ENCODE measurements at places on chromosomes 1 and 21.

DNA sequence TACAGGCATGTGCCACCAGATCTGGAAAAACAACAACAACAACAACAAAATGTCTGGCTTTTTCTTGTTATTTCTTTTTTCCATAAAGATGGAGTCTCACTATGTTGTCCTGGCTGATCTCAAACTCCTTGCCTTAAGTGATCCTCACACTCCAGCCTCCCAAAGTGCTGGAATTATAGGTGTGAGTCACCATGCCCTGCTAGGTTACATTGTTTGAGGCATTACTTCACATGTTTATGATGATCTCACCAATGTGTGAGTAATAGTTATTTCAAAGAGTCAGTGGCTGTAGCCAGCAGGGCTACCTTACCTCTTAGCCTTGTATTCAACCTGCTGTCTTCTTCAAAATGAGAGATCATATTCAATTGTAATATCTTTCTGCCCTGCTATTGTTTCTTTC lies 445.7 kb downstream of the AMY1C start:
- DNase-seq = no peak

DNA sequence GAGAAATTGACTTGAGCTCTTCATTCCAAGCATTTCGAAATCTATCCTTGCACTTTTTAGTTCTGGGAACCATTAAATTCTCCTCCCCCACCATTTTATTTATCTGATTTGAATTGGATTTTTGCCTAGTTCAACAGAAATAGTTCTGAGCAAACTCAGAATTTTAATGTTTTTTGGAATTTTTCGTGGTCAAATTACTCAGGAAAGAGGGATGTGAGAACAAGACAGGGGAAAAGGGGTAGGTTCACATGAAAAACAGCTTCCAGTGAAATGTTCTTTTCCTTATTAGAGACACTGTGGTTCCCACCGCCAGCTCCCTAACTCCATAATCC lies 5.7 kb upstream of the ZNF697 start:
- no peak for DNase-seq

DNA sequence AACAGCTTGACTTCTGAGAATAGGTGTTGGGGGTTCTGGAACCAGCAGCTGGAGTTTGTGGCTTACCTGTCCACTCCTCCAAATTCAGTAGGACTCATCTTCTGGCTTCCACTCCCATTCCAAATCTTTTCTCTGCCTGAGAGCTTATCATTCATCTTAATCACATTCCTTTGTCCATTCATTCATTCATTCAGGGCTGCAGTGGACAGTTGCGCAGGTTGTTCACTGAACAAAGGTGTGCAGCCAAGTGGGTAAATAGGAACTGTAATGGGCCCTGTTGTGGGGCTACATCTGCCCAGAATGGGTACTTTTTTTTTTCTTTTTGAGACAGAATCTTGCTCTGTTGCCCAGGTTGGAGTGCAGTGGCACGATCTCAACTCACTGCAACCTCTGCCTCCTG lies 3.4 kb upstream of the HSPG2 start:
- DNase-seq = no peak

- DNase-seq = no peak
Measured at GRCh38 chr1:161730050-161730564, 8.8 kb downstream of the FCRLB start.

GRCh38 chr1:174875306-174875705 lies 124.4 kb upstream of the CACYBP start:
- DNase-seq = peak; percentile 11

- DNase-seq = no peak
Measured at GRCh38 chr1:83676106-83676505, 322.8 kb downstream of the TTLL7 start.

GRCh38 chr1:151106894-151107293 lies 36.3 kb downstream of the GABPB2 start:
- no peak for DNase-seq

DNA sequence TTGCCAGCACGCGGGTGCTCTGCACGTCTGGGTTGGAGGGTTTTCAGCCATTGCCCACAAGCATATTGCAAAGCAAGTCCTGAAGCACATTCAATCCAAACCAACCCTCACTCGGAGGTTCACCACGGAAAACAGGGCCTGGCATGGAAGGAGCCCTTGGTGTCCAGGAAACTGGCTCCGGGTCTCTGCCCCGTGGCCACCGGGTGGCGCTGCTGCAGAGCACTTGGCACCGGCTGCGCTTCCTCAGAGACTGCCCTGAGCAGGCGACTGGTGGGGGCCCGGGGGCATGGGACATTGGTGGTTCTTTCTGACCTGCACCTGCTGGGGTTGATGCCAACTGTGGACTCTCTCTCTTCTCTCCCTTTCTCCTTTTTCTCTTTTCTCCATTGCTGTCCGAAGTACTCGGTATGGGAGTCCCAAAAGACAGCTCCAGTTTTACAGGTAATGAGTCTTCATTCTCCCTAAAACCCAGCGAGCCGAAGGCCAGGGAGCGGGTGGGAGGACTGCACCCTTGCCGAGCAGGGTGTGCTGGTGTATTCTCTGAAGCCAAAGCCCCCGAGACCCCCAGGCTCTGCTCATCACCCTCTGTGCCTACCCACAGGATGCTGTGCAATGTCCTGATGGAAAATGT lies 4.1 kb upstream of the KCNAB2 start:
- no peak for DNase-seq

DNA sequence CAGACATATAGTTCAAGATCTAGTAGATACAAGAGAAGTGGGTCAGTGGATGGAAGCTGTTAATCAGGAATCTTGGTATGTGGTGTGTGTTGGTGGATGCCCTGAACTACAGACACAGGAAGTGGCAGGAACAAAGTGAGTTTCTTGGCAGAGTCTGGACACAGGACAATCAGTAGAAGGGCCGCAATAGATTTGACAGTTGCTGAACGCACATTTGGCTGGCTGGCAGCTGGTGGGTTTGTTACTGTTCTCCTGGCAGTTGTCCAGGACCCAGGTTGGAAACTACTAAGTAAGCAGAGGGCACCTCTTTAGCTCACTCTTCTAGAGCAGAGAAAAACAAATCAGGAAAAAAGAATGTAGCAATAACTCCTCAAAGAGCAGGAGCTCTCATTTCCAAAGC lies 13.2 kb downstream of the KRTAP26-1 start:
- DNase-seq = no peak

- no peak for DNase-seq
Measured at GRCh38 chr1:246599315-246599714, 33.1 kb downstream of the CNST start.

GRCh38 chr21:44914176-44914874 lies 6.4 kb downstream of the ITGB2 start:
- DNase-seq = peak; percentile 60

DNA sequence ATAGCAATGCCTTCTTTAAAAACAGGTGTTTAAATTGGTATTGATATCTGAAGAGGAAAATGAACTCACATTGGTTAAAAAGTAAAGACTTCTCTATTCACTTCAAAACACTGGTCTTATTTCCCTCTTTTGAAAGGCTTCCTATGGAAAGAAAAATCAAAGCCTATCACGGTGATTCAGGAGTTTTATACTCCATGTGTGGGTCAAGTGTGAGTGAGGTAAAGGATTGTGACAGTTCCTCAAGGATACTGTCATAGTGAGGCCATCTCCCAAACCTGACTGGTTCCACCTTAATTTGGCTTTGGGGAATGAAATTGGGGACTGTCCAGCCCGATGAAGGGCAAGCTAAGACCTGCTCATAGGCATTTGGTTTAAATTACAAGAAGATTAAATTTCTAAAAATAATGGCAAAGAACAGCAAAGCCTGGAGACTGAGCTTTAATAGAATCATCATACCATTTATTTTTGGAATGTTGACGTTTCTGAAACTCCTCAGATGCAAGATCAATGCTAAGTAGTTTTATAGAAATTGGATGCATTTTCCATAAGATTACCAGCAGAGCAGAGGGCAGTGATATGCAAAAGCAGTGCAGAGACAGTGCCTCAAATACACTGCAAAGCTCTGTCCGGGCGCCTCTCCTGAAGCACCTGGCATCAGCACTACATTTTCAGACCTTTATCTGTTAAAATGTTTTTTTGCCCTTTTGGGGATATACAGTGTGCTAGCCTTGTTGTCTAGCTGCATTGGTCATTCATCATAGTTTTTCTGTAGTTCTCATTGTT lies 302.1 kb upstream of the SGIP1 start:
- DNase-seq = no peak

DNA sequence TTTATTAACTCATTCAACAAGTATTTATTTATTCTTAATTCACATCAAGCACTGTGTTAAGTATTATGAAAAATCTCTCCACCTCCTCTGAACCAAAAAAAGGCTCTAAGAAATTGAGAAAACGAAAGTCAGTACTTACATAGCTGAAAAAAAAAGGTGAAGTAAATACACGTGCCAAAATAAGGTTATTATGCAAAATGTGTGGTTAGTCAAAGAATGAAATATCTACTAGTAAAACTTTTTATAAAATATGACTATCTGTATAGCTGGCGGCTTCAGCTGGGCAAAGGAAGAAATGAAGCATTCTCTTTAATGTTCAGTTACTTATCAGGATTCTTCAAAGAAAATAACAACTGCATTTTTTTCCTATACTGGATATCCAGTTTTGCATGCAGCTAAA lies 35.5 kb upstream of the ASPM start:
- DNase-seq = peak; percentile 19

DNA sequence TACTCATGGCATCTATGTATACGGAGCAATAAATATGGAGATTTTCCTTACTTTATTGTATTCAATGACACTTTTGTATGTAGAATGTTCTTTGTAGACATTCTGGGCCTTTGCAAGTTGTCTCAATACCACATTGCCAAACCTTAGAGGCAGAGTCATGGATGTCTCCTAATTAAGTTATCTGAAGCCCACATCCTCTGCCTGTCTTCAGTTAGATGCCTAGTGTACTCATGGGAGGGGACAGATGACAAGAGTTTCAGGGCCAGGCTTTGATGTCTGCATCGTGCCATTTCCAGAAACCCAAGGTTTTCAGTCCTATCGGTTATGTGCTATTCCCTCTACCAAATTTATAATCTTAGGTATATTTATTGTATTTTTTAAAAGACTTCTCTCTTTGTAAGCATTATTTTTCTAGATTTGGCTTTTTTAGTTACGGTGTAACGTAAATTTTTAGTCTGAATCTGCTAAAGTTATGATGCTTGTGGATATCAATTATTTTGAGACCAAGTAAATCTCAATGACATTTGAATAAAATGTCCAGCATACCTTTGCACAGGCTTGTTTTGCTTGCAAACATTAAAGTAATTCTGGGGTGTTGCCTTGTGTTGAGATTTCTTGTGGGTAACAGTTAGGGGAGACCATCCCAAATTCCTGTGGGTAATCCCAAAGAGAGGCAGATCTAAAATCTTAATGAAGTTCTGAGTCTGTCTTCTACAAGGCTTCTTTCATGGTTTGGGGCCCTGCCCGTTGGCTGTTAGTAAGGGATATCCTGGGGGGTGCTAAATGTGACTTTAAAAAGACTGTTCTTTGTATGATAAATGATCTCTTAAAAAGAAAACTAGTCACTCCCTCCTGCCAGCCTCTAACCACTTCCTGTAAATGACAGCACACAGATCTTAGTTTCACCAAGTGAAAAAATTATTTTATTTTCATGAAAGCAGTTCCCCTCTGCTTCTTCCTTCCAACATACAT lies 8.0 kb upstream of the MACF1 start:
- DNase-seq = peak; percentile 61

DNA sequence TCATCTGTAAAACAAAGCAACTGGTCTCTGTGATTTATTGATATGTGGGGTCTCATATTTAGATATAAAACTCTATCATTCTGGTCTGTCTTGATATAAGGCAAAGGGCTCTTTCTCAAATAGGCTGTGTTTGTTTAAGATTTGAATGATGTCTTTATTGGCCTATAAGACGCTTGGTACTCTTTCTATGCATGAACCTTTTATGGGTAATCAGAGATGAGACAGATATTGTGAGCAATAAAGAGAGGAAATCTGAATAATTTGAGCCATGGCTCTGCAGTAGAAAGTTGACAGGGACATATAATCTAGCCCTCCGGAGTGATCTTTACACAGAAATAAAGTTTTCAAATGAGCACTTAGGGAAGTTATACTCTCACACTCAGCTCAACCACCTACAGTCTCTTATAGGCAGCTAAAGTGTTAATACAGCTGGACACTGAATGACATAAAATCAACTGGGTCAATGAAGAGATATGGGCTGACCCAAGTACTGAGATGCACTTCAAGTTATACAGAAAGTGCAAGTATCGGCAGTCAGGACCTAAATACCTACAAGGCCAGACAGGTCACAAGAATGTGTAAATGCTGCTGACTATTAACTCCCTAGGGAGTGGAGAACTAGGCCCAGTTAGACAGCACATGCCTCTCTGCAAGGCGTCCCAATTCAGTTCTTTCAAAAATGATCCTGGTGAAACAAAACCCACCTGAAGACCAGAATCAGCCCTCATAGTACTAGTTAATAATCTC lies 111.0 kb downstream of the PTPN14 start:
- DNase-seq = no peak

DNA sequence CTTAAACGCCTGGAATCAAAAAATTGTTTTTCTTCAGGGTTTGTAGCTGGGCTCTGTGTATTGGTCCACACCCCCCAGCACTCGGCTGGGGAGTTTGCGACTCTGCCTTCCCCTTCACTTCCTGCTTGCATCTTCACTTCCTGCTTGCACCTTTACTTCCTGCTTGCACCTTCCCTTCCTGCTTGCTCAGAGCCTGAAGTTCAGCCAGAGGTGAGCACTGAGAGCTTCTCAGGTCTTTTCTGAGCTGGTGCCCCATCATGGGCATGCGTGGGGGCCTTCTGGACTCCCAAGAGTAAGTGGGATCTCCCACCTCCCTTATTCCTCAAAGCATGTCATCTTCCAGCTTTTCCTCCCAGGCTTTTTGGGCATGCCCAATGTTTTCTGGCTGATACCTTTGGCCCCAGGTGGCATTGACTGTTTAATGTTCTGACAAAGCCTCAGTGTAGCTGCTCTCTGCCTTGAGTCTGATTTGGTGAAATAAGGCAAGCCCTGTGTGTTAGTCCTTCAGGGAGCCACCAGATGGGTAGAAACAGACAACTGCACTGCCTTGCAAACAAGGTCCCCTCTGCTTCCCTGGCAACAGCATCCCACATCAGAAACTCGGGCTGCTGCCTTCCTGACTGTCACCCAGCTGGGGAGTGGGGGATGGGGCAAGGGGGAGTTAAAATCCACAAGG lies 3.5 kb downstream of the KRTAP10-2 start:
- DNase-seq = no peak

GRCh38 chr1:42936309-42937078 lies 22.2 kb downstream of the SLC2A1 start:
- no peak for DNase-seq

DNA sequence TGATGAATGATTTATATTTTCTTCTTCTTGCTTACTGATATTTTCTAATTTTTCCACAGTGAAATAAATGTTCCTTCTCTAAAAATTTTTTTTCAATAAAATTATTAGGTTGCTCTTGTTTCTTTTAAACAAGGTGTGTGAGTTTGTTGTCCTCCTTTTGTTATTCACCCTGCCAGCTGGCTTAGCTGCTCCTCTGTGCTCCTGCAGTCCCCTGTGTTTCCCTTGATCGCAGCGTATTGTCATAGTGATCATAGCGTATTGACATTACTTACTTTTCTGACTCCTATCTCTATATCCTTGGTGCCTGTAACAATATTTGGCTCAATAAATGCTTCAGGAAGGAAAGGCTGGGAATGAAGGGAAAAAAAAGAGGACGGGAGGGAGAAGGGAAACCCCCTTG lies 24.9 kb upstream of the PODN start:
- no peak for DNase-seq
